Activated naive CD8-positive, alpha-beta T cell treated with anti-CD3 and anti-CD28 coated beads for 36 hours (primary cell): ENCODE measurements at places on chromosomes 16 and 17.
A peak's percentile ranks its signal among the peaks of the same experiment; 100 is the strongest.

DNA sequence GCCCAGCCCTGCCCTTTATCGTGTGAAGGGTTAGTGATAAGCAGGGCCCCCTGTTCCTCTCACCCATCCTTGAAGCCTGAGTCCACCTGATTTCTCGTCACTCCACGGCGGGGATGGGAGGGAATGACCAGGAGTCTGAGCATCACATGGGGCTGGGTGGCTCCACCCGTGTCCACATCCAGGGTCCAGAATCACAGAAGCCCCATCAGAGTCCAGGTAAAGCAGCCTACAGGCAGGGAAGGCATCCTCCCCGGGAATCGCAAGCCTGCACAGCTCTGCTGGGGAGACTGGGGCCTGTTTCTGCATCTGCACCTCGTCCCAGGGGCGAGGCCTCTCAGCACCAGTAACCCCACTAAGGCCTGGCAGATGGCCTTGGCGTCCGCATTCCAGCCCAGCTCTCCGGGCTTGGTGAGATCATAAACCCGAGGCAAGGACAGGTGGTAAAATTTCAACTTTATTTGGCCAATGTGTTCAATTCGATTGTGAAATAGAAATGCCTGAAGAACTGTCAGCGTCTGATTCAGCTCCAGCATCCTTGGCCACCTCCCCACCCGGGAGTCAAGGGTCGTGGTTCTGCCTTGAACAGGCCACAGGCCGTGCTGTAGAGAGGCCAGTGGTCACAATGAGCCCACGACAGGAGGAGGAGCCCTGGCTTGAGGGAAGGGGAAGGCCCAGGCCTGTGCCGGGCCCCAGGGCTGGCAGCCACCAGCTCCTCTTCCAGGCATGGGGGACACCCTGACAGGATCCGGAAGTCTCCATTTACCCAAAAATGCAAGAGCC lies 8.1 kb upstream of the PPP1R27 start:
- DNase-seq = no peak

DNA sequence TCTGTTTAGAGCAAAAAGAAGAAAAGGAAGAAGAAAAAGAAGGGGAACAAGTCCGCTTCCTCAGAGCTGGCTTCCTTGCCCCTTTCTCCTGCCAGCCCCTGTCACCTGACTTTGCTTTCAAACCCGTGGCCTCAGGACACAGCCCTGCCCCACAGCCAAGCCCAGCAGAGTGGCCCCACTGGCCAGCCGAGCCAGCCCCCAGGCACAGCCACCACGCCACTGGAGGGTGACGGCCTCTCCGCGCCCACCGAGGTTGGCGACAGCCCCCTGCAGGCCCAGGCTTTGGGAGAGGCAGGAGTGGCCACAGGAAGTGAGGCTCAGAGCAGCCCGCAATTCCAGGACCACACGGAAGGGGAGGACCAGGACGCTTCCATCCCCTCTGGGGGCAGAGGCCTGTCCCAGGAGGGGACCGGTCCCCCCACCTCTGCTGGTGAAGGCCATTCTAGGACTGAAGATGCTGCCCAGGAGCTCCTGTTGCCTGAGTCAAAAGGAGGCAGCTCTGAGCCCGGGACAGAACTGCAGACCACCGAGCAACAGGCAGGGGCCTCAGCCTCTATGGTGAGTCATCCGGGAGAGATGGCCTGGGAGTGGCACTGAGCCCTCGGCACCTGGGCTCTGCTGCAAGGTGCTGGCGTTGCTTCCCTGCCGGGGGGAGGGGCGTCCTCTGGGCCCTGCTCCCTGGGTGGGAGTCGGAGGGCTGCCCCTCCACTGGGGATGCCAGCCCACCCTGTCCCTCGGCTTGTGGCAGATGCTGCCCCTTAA lies 27.3 kb downstream of the RNF213 start:
- no peak for DNase-seq

DNA sequence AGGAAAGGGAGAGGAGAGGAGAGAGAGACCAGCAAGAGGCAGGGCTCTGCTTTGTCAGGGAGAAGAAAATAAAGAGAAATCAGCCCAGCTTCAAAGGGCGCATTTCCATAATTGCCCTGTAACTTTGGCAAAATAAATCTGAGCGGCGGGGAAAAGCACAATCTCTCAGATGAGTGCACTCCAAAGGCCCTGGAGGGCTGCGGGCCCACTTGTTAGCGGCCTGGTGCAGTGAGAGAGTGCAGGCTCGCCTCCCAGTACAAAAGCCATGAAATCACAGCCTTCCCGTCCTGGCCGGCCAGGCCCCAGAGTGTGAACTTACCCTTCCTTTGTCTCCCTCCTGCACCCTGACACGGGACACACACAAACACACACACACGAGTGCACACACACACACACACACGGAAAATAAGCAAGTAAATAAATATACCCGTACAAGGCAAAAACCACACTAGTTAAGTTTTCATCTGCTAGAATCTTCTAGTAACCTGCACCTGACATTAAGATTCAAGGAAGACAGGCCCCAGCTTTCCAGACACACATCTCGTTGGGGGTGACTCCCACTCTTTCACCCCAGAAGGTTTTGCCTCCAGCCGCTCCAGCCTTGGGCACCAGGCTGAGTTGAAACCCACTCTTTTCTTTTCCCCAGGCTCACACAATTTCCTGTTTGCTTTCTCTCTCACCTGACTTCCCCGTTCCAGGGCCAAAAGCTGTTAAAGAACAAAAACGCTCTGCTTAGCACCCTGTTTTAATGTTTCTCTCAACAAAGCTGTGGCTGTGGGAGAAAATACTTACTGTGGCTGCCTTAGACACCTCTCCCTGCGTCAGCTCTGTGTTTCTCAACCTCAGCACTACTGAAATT lies 8.5 kb downstream of the IRX3 start:
- DNase-seq = no peak

GRCh38 chr17:3502466-3502865 lies 26.7 kb downstream of the ASPA start:
- DNase-seq = no peak

DNA sequence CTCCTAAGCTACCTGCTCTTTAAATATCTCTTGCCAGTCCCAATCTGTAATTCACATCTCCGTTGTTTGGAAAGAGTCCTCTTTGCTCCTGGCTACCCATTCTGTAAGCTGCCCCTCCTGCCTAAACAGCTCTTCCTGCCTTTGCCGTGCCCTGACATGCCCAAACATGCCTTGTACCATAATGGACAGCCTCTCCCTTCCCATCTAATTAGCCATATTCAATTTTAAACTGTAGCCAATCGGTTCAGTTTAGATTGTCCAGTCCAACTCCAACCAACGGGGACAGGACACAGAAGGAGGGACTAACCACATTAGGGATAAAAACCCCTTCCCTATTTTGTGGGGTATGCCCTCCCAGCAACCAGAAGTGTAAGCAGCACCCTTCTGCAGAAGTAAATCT lies 30.6 kb upstream of the CLEC3A start:
- no peak for DNase-seq

DNA sequence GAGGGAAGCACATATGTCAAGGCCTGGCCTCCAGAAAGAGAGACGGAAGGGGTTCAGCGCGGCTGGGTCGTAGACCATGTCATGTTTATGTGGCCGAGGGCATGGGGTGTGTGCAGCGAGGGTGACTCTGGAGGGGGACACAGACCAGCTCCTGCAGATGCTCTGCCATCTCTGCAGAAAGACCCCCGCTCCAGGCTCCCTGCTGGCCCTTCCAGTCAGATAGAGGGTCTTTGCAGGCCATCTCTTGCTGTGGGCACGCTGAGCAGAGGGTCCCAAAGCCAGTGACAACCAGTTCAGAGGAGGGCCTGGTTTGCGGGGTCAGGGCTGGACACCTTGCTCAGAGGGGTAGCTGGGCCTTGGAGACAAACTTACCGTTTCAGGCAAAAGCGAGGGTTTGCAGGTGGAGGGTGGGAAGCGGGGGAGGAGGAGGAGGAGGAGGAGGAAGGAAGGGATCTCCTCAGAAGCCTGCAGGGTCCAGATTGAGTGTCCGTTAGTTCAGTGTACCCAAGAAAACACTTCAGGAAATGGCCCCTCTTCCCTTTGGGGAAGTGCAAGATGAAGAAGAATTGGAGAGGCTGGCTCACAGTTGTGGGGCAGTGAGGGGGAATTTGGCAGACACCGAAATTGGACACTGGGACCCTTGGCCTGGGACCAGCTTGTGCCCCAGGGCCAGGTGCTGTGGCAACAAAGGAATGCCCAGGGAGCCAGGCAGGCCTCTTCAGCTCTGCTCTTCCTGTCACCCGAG lies 102.8 kb downstream of the CMIP start:
- no peak for DNase-seq

DNA sequence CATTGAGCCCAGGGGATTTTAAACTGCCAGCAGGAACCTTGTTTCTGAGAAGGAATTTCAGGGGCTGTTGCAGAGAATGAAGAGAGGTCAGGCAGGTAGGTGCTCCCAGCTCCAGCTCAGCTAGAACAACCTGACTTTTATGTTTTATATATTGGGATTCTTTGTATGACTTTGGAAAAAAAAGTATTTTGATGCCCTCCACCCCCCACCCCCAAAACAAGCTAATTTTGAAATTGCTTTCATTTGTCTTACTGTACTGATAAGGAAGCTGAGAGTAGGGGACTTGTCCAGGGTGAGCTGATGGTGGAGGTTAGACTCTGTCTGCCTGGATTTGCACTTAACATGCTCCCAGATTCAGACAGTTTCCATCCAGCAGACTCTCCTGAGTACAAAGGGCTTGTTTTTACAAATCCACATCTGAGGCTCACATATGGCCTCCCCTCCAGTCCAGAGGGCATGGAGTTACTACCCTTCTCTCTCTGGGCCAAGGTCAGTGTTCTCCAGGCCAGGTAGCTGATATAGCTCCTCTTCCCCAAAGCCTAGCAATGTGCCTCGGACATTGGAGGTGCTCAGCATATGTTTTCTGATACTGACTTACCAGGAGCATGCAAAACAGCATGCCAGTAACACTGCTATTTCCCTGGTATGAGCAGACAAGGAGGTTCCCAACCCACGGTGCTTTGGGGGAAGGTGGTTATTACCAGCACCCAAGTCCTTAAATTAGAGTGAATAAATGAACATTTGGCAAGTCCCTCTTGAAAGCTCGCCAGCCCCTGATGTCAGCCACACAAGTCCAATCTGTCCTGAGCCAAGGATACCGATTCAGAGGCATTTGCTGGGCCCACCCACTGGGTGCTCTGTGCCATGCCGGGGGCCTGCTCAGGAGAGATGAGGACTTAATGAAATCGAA lies 11.3 kb downstream of the STX1B start:
- no peak for DNase-seq

GRCh38 chr17:21058098-21058893 lies 15.5 kb upstream of the USP22 start:
- no peak for DNase-seq

GRCh38 chr17:78791840-78792709 lies 10.0 kb upstream of the CYTH1 start:
- DNase-seq = no peak

- no peak for DNase-seq
Measured at GRCh38 chr17:59199398-59199797, 10.4 kb upstream of the SMG8 start.

- DNase-seq = no peak
Measured at GRCh38 chr17:17911001-17911613, 61.1 kb downstream of the TOM1L2 start.

- no peak for DNase-seq
Measured at GRCh38 chr17:80882323-80882722, 109.3 kb upstream of the CHMP6 start.

GRCh38 chr17:45752246-45752645 lies 31.9 kb upstream of the CRHR1 start:
- DNase-seq = no peak

DNA sequence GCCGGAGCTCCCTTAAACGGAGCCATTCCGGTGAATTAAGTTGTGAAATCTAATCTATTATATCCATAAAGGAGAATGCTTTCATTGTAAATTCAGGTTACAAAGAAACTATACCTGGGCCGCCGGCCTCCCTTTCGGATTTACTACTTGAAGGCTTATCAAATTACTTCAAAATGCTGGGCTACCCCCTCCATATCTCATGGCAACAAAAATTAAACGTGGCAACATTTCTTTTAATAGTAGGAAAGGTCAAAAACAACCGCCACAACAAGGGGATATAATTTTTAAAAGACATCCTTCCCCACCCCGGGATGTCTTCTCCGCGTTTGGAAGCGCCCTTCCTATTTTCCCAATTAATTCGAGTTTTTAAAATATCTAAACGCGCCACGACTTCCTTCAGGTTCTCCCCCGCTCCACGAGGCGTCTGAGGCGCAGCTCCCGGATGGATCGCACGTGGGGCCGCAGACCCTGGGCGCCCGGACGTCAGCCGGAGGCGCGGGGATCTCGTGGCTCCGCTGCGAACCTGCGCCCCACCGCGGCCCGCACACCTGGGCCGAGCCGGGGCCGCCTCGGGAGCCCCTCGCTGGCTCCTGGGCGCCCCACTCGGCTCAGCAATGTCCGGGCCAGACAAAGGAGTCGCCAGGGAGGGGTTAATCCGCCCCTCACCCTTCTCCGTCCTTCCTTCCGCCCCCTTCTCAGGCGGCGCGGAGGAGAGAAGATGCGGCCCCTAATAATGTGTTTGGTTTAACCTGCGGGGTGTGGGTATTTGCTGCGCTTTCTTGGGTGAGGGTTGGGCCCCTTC lies 47.4 kb upstream of the SLC38A10 start:
- DNase-seq = no peak

- DNase-seq = peak; percentile 26
Measured at GRCh38 chr16:77223184-77223583, 24.0 kb downstream of the SYCE1L start.

- DNase-seq = peak; percentile 84
Measured at GRCh38 chr17:74981979-74982662, 5.3 kb upstream of the CDR2L start.

DNA sequence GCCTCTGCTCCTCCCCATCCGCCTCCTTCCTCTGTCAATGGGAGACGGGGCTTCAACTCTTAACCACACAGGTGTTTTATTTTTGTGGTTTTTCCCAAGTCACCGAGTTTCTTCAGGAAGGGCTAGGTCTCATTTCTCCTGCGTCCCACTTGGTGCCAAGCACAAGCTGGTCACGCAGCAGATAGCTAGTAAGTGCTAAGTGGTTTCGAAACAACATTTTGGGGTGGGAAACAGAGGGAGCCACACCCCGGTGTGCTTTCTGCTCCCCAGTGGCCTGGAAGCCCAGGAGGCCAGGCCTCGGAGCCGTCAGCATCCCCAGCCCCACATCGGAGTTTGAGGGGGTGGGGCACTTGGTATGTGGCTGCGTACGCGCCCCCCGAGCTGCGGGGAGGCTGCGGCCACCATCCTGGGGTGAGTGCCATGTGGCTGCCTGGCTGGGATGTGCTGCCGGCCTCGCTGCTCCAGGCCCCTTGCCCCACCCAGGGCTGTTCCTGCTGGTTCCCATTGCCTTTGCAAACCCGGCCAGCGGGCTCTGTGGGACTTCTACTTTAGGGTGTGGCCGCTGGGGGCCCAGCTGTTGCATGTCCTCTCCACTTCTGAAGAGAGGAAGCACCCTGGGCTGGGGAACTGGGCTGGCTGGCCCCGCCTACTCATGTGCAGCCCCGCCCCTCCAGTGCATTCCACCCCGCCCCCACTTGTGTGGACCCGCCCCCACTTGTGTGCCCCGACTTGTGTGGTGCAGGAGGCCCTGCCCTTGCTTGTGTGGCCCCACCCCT lies 55.6 kb downstream of the BAIAP2 start:
- peak; percentile 22 for DNase-seq
